HFFc6 (cell line): ENCODE measurements at places on chromosomes 1 and 21.

GRCh38 chr21:17554679-17555465 lies 42.0 kb downstream of the CXADR start:
- no peak for DNase-seq

DNA sequence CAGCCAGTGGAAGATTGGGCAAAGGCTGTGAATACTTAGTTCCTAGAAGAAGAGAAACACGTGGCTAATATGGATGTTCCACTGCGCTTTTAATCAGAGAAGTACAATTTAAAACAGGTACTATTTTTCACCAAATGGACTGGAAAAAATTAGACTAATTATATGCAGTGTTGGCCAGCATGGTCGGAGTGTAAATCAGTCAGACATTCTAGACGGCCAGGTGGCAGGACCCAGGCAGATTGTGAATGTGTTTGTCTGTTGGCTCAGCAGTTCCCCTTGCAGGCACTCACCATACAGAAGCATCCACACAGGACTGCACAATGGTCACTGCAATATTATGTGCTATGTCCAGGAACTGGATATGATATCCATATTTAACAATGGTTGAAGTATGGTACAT lies 23.9 kb upstream of the SLC25A34 start:
- DNase-seq, result no peak

- no peak for DNase-seq
Observed at GRCh38 chr1:50955116-50955515, 5.0 kb downstream of the FAF1 start.

DNA sequence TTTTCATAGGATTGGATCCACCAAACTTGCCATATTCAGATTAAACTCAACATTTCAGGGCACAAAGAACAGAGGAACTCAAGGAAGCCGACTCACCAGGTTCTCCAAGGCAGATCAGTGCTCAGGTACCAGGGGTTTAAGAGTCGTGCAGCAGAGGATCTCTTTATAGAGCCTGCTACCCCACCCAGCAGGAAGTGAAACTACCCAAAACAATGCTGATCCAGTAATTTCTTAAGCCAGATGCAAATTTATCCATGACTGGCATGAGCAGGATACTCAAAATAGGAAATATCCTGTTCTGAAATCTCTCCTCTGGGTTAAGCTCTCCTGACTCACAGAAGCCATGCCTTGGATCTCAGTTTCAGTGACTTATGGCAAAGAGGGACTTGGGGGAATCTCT lies at the start of gene SPRR2A:
TSS of gene SPRR2A (minus strand) at position 138 of the 400 bp plus-strand sequence. CDS start 777 bp downstream, outside the sequence.
- no peak for DNase-seq

DNA sequence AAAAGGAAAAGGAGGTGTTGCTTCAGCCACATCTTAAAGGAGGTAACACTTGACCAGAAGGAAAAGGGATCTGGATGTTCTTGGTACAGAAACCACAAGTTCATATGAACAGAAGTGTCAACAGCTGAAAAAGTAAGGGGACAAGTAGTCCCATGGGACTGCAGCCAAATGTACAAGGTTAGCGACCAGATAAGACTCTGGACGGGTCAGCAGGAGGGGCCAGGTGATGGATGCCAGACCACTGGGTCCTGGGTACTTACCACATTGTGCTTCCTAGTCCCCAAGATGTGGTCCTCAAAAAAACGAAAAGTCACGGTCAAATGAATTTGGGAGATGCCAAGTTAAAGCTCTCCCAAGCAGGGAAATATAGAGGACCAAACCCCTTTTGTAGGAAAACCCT lies 16.6 kb upstream of the BMP8A start:
- DNase-seq, result no peak

GRCh38 chr1:79079770-79080169 lies 73.2 kb upstream of the ADGRL4 start:
- DNase-seq, result peak; percentile 71

DNA sequence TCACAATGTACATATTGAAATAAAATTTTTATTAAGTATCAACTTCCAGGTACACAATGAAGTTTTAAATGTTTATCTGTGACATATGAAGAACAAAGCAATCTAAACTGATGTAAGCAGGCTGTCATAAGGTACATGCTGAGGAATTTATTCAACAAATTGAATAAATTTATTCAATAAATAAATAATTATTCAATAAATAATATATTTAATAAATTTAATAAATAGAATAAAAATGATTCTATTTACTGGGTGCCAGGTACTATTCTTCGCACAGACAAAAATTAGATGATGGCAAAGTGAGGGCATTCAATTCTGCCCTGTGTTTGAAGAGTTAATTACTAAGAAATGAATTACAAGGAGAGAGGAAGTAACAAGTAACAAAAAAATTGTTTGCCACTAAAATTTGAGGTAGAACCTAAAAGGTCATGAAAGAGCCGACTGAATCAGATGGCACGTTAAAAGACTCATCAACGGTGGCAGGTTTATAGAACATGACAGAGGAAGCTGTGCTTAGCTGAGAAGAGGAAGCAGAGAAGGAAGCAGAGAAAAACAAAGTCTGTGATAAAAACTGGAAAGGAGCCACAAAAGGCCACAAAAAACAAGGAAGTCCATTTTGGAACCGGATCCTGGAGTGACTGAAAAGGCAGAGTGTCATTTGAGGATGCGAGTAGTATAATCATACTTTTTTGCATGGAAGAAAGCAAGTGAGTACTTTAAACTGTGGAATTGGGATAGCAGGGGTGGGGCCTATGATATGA lies 2.2 kb upstream of the USP24 start:
- no peak for DNase-seq
